Hematopoietic multipotent progenitor cell treated with erythropoietin and hydrocortisone succinate and interleukin-3 and kit ligand, for 6 days (in vitro differentiated cells): ENCODE measurements at places on chromosomes 5 and 9.

DNA sequence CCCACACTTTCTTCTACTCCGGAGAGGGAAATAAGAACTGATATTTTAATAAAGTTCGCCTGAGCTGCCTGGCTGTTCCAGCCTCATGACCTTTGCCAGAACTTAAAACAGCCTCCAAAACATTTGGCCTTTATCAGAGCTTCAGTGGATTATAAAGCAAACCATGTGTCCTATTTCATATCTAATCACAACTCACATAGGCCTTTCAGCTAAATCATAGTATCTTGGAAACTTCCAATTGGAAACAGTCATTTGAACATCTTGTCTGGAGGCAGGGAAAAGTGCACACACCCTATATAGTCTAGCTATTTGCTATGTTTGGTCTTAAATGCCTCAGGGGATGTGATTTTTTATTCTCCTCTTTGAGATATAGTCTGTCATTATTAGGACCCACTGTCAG lies 46.0 kb upstream of the FREM1 start:
- no peak for DNase-seq

- DNase-seq = no peak
These were observed 5.7 kb downstream of the LHX2 start for GRCh38 chr9:124017051-124017928.

GRCh38 chr9:128078504-128079434 lies 10.7 kb downstream of the SLC25A25 start:
- peak; percentile 77 for DNase-seq

DNA sequence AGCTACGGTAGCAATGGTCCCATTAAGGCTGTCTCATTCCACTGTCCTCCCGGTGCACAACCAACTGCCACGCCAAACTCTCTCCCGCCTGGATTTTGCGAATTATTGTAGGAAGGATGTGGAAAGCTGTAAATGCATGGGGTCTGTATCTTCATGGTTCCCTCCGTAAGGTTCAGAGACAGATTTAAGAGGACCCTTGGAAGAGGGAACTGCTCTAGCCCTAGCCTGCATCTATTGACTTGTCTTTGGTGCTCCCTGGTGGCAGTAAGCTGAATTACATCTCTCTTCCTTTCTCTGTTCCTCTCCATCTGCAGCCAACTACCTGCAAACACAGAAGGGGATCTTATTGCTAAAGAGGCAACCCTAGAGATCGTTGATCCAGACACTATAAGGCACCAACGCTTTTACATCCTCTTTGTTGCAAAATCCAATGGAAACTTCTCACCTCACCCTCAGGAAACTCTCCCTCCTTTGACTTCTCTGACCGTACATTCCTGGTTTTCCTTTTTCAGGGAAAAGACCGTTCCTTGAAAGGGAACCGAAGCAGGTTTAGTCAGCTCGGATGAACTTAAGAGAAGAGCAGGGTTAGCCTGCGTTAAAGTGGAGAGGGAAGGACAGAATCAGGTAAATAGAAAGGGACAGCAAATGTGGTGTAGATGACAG lies 11.9 kb downstream of the CAPSL start:
- DNase-seq = peak; percentile 79

DNA sequence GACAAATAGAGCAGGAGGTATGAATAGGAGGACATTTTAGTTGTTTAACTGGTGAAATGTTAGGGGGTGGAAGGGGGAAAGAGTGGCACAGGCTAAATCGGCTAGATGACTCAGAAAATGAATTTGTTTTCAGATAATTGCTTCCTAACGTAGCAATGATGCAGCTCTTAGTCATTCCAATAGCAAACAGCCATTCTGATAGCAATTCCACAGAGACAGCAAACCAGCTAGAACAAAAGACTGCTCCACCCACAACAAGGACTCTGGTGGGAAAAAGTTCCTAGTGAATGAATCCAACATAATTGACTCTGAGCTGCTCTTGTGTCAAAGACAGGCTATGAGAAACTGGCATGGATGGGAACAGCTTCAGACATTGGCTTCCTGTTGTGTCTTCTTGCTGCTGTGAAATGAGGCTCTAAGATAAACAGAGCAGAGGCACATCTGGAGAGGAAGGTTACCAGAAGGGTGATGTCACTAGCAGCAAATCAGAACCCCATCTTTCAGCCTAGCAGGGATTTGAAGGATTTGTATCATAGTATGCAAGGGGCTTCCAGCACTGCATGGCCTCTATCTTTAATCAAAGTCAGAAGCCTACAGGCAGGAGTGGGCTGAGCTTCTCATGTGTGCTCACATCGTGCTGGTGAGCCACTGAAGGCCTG lies 28.1 kb upstream of the F2RL1 start:
- DNase-seq = no peak

GRCh38 chr9:86512929-86513328 lies 158.7 kb upstream of the TUT7 start:
- DNase-seq = no peak
